ENCODE measurements at places on chromosomes 1 and 21.
A peak's percentile ranks its signal among the peaks of the same experiment; 100 is the strongest.

DNA sequence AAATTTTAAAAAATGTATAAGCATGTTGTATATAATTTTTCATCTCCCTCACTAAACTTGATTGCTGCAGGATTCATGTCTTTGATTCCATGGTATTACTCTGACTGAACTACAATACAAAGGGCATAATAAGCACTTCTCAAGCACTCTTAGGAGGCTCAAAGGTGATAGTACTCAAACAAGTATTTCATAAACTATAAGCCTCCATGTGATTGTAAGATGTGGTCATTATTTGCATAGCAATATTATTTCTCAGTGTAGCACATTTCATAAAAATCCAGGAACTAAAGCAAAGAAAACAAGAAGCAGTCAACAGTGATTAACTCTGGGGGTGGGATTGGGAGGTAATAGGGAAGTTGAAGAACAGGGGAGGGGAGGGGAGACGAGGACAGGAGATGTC is 106.2 kb upstream of the DPT start:
- no peak for DNase-seq

DNA sequence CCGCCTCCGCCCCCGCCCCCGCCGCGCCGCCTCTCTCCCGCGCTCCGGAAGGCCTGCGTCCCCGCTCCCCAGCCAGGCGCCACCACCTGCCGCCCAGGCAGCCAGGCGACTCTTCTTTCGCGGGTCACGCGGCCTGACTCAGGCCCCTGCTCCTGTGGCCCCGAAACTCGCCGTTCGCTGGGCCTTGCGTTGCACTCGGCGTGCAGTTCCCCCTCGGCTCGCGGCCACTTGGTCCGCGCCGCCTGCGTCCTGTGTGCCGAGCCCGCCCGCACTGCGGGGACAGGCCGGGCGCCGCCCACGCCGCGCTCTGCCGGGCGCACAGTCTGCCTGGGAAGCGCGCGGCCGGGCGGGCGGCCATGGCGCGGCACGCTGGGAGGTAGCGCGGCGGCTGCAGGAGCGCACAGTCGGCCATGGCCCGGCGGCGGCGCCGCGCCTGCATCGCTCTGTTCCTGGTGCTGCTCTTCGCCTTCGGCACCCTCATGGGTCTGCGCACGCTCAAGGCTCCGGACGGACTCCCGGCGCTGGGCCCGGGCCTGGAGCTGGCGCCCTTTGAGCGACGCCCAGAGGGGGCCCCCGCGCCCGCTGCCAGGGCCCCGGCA is at the start of gene MANEAL:
TSS of gene MANEAL (plus strand) at position 75 of the 599 bp plus-strand sequence. CDS start at position 411, 336 bp downstream.
- DNase-seq, result peak; percentile 27

DNA sequence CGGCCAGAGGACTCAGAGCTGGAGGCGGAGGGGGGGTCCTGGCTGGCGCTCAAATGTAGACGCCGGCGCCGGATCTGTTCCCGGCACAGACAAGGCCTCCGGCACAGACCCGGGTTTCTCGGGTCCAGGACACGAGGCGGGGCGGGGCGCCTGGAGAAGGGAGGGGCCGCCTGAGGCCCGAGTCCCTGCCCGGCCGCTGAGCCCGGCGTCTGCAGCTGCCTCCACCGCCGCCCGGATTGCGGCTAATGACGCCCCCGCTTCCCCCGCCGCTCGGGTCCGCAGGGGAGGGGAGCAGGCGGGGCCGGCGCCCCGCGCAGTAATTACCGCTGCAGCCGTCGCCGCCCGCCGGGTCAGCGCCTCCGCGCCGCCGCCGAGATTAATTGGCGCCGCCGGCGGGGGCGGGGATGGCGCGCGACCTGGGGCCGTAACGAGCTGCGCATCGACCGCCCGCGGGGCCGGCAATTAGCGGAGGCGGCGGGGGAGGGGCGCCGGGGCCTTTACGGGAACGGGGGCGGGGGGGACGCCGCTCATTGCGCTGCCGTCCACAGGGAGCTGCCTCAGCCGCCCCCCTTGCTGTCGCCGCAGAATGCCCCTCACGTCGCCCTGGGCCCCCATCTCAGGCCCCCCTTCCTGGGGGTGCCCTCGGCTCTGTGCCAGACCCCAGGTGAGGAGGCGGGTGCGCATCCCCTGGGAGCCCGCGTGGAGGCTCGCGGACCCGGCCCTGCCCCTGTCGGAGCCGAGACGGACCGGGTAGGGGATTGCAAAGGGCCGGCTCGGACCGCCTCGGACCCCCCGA is 17.3 kb downstream of the NOC2L start:
- DNase-seq, result peak; percentile 85

- DNase-seq, result no peak
Observed at GRCh38 chr1:46020010-46020409, 112.4 kb downstream of the PIK3R3 start.

GRCh38 chr1:27099587-27100334 is 55.2 kb downstream of the SLC9A1 start:
- no peak for DNase-seq

DNA sequence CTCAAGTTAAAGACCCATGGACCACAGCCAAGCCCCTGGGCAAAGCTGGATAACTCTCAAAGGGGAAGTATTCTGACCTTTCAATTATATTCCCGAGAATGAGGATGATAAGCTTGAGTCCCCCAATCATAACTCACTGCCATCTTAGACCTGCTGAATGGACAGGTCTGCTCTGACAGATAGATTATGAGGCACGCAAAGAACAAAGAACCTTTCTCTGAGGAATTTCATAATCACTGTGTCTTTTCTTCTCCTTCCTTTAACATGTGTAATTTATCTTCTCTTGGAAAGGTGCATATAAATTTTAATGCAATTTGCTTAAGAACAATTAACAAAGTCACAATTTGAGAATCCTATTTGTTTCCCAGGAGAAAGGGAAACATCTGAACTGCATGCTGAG is 22.0 kb downstream of the PIGM start:
- DNase-seq, result no peak

DNA sequence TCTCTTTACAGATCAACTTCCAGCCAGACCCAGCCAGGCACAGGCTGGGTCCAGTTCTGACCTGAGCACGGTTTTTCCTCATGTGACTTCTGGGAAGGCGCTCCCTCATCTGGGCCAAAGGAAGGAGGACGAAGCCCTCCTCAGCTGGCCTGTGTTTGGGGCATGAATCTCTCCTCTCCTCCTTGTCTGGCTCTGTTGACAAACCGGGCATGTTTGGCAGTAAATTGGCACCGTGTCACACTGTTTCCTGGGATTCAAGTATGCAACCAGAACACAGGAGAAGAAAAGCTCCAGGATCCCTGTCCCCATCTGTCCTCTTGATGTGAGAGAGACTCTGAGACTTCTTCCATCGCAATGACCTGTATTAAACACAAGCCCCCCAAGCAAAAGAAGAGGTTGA is 18.3 kb downstream of the NECAP2 start:
- no peak for DNase-seq

DNA sequence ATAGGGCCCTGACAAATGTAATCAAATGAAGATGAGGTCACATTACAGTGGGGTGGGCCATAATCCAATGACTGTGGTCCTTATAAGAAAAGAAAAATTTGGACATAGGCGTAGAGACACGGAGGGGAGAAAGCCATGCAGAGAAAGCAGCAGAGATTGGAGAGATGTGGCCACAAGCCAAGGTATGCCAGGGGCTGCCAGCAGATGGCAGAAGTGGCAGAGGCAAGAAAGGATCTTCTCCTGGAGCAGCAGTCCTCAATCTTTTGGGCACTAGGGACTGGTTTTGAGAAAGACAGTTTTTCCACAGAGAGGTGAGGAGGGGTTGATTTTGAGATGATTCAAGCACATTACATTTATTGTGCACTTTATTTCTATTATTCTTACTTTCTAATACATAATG is 355.1 kb downstream of the NPHP4 start:
- no peak for DNase-seq

- DNase-seq, result no peak
Observed at GRCh38 chr1:177287994-177288393, 117.2 kb downstream of the BRINP2 start.

DNA sequence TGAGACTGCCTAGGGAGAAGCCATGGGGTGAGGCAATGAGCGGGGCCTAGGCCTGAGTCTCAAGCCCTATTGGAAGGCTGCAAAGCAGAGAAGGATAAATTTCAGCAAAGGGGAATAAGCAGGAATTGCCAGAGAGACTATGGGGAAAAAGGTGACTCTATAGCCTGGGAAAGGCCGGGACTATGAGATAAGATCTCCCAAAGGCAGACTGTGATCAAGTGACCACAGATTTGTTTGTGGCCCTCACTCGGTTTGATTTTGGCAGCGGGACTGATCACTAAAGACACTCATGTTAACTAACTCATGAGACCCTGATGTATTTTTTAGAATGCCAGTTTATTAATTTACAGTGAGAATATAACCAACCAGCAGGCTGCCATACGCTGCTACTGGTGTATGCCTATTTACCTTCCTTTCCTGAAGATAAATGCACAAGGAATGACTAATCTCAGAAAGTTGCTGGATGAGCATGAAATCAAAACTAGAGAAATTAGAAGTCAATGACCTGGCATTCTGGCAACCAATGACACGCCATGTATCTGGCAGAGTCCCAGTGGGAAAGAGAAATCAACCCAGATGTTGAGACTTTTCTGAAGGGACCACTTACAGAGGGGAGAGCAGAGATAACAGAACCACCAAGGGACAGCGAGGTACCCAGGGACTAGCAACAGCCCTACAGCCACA is 4.3 kb downstream of the HSF2BP start:
- DNase-seq, result no peak

GRCh38 chr1:17091252-17091651 is 28.0 kb downstream of the PADI2 start:
- DNase-seq, result no peak

GRCh38 chr1:201282931-201283829 is at the start of gene PKP1:
Gene PKP1, plus strand, starts transcription at chr1:201283506. Its CDS starts 197 bp downstream, at chr1:201283703.
- DNase-seq, result no peak

- no peak for DNase-seq
Observed at GRCh38 chr1:243473227-243474135, 217.6 kb downstream of the SDCCAG8 start.

DNA sequence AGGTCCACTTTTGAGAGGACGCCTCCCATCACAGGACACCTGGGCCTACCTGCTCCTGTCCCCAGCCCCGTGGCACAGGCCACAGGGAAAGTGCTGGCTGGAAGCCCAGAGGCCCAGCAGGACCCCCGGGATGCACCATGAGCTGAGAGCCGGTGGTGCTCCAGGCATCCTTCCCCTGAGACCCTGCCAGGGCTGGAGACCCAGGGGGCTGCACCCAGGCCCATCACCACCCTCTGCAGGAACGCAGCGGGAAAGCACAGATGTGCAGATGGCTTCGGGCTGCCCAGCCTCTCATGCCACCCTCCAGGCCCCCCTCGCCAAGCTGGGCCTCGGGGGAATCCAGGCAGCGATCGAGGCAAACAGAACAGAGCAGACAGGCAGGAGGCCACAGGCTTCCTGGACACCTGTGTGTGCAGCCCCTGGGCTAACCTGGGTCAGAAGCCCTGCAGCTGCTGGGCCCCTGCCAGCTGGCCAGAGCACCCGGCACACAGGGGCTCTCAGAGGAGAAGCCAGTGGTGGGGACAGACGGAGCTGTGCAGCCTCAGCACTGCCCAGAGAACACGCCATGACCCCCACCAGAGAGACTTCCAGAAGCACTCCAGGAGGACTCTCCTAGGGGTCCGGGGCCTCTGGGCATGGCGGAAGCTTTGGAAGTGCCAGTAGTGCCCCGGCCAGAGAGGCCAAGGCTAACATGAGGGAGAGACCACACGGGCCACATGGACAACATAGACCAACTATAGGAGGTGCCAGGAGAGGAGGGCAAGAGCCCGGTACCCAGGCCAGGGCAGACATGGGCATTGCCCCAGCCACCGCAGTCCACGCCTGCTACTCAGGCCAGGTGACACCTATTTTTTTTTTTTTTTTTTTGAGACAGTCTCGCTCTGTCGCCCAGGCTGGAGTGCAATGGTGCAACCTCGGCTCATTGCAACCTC is 71.4 kb downstream of the ARHGEF16 start:
- DNase-seq, result no peak

DNA sequence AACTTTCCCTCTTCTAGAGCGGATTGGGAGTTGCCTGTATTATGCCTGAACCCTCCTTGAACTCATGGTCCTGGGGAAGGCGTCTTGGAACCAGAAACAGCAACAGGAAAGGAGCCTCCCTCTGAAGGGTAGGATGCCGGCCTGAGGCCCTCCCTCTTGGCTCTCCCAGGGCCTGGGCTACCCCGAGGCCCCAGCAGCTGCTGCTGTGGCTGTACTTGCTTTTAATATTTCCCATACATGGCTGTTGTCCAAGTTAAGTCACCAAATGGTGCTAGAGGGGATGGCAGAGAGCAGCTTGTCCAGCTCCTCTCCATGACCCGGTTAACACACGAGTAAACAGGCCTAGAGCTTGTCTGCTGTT is 10.5 kb downstream of the CHRNB2 start:
- DNase-seq, result no peak

- DNase-seq, result peak; percentile 47
Observed at GRCh38 chr1:69567652-69568420, at the start of gene LRRC7. Gene LRRC7, plus strand, starts transcription at chr1:69567922. Its CDS starts 718 bp downstream, at chr1:69568640.

- DNase-seq, result no peak
Observed at GRCh38 chr1:6570100-6570499, 9.7 kb upstream of the ZBTB48 start.

GRCh38 chr1:213507472-213508223 is 456.6 kb downstream of the RPS6KC1 start:
- no peak for DNase-seq

DNA sequence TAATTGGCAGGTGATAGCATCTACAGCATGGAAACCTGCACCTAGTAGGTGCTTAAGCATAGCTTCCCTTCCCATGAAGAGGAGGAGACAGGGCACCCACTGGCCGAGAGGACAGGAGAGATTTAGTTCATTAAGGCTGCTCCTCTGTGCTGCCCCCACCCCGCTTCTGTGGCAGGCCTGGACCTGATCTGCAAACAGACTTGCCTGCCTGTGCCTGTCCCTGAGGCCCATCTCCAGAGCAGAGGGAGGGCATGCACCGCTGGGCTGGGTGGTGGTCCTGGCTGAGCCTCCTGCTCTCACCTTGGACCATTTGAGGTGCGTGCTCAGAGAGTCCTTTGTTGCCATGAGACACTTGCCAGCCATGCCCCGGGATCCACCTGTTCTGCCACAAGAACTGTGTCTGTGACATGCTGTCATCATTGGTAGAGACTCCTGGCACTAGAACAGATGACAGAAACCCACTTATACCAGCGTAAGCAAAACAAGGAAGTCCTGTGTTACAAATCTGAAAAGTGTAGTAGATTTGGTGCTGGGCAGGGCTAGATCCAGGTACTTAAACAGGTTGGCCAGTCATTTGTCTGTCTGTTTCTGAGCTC is 55.6 kb downstream of the PTPRF start:
- DNase-seq, result no peak

- no peak for DNase-seq
Observed at GRCh38 chr21:21750124-21750825, 752.1 kb downstream of the NCAM2 start.

DNA sequence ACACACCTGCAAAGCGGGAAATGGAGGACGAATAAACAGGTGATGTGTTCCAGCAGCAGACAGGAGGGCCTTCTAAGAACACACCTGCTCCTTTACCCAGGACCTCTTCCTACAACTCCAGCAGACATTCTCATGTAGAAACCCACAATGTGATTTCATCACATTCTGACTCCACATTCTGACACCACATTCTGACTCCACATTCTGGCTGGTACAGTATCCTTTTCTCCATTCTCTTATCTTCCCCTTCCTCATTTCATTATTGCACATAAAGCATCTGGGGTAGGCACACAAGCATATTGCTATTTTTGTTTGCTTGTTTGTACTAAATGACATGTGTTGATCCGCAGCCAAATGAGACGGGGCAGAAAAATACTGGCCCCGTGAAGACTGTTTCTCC is 3.6 kb upstream of the ZNF124 start:
- no peak for DNase-seq
